Jurkat, Clone E6-1 (cell line): ENCODE measurements at places on chromosomes 13 and 19.

GRCh38 chr13:23513455-23513854 is 56.8 kb upstream of the TNFRSF19 start:
- no peak for DNase-seq

GRCh38 chr19:49581007-49581508 is at the start of gene PRRG2:
PRRG2 (plus strand) TSS chr19:49581316; CDS start chr19:49583220, 1,904 bp downstream.
- DNase-seq: no peak

GRCh38 chr19:53870485-53870844 is 2.8 kb downstream of the MYADM start:
- no peak for DNase-seq

- DNase-seq: no peak
Measured at GRCh38 chr19:7907122-7907521, 3.4 kb downstream of the MAP2K7 start.

GRCh38 chr19:3785451-3785937 is 687 bp downstream of the MATK start:
- DNase-seq: no peak

DNA sequence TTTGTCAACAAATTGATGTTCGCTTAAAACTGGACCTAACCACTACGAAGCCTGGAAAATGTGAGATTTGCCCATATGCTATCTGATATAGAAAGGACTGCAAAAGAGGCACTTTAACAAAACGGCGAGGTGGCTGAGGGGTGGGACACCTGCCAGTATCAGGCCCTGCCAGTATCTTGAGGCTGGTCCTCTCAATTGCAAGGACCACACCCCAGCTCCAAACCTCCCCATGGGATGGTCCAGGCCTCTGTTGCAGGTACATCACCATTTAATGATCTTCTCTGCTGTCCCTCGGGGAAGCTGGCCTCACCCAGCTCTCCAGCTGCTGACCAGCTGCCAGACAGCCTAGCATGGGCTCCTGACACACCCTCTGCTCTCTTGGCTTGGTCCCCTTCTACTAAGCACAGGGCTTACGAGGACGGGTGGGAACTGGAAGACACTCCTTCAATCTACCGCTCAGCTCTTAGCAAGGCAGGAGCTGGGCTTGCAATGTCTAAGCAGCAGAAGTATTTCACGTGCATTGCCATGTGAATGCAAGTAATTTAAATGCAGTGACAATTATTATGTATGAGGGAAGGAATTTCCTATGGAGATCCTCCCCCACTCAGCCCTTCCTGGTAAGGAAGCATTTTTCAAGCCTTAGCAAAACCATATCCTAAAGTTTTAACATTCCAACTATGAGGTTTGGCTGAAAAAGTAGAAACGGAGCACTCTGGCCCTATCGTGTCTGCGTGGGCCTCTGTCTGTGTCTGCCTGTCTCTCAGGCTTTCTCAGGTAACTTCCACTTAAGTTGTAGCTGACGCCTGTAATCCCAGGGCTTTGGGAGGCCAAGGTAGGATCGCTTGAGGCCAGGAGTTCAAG is 63.9 kb downstream of the LATS2 start:
- DNase-seq: no peak

- no peak for DNase-seq
Measured at GRCh38 chr13:43088093-43088511, 64.7 kb downstream of the DNAJC15 start.

DNA sequence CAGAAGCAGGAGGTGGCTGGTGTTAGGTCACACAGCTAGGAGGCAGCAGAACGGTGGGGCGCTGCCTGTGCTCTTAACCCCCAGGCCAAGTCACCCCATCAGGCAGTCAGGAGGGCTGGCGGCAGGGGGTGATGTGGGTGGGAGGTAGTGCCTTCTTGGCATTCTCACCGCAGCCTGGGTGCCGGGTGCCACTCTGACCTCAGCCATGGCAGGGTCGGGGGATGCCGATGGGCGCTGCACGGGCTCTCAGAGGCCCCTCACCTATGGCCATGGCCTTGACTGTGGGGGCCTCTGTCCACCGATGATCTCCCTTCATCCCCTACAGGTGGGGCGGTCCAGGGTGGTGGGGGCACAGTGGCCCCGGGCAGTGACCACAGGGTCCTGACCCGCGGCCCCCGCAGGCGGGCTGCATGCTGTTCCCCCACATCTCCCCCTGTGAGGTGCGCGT is 5.6 kb downstream of the PTOV1 start:
- no peak for DNase-seq

- no peak for DNase-seq
Measured at GRCh38 chr19:33299051-33299688, 3.2 kb downstream of the CEBPA start.

GRCh38 chr13:48977286-48977625 is 1.5 kb downstream of the FNDC3A start:
- DNase-seq: no peak

DNA sequence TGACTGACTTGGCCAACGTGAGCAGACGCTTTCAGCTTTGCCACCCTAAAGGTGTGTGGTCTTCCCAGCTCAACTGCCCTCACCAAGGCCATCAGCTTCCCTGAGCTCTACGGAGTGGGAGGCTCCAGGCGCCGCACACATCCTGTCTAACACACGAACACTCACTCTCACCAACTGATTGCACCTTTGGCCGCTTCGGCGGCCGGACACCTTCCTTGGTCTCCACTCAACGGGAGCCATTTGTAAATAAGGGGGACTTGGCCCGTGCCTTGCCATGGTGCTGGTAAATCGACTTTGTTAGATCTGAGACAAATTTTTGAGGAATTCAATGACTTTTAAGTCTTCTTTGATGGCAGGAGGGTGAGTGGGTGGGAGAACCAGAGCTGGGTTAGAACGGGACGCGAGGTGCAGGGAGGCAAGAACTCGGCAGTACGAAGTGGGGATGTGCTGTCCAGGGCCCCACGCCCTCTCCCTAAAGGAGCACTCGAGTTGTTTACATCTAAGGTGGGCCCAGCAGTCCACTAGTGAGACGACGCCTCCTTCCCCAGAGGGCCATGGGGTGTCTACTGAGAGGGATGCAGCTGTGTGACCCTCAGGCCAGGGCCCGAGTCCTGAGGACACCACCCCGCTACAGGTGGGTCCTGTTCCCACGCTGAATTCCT is 4.4 kb downstream of the C13orf46 start:
- no peak for DNase-seq

GRCh38 chr19:40257096-40257517 is 28.0 kb downstream of the AKT2 start:
- no peak for DNase-seq

DNA sequence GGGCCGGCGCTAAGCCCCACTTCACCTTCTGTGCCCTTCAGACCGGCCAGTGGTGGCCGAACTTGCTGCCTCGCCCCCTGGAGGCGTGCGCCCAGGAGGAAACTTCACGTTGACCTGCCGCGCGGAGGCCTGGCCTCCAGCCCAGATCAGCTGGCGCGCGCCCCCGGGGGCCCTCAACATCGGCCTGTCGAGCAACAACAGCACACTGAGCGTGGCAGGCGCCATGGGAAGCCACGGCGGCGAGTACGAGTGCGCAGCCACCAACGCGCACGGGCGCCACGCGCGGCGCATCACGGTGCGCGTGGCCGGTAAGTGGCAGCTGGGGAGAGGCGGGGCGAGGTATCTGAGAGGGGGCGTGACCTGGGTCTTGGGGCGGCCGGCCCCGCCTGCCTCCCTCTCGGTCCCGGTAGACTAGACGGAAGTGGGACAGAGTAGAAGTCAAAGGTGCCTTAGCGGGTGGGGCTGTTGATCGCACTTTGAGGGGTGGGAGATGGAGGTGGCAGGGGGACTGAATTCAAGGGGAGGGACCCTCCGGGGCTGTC is 5.6 kb downstream of the ICAM5 start:
- DNase-seq: no peak

DNA sequence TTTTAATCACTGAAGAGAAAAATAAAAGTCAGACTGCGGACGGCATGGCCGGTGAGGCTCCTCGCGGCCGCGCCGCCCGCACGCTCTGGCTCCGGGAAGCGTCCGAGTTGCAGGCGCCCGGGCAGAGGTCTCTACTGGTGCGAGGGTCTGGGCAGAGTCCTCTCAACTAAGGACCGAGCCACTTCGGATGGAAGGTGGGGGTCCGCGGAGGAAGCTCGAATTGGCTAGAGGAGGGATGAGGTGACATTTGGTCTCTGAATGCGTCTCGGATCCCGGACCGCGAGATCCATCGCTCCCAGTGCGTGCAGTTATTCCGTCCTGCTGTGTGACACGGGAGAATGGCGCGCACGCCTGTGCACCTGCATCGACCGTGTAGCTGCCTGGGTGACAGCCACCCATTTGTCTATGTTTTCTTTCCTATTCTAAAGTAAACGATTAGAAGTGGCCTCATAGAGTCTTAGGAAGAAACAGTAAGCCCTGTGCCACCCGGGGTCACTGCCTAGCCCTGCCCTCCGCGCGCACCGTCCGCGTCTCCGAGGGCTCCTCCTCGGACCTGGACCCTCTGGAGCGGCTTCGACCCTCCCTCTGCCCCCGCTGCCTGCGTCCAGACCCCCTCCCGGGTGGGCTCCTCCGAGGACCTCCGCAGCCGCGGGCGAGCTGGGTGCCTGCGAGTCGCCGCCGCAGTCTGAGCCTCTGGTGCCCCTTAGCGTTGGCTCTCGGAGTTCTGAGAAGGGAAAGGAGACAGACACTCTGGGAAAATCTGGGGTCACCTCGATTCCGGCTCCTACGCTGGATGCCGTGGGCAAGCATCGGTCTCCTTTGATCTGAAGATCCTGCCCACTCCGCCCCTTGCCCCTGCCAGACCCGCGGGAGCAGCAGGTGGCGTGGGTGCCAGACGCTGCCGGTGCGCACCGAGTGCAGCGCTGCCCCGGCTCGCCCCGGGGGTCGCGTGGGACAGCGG is 347.4 kb downstream of the LIG4 start:
- no peak for DNase-seq

GRCh38 chr19:7153022-7153421 is 83.5 kb downstream of the ZNF557 start:
- DNase-seq: peak; percentile 7

GRCh38 chr13:50128428-50128931 is 113.2 kb downstream of the KCNRG start:
- no peak for DNase-seq

DNA sequence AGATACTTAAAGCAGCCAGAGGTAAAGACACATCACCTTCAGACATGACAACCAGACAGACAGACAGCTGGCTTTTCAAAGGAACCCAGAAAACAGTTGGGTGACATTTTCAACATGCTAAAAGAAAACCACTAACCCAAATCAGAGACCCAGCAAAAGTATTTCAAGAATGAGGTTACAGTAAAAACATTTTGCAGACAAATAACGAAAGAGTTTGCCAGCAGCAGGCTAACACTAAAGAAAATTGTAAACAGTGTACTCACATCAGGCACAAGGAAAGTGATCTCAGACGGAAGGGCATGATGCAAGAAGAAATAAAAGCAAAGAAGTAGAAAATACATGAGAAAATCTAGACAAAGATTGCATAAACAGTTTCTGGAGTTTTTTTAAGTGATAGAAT is 46.4 kb downstream of the AP1M1 start:
- peak; percentile 70 for DNase-seq

DNA sequence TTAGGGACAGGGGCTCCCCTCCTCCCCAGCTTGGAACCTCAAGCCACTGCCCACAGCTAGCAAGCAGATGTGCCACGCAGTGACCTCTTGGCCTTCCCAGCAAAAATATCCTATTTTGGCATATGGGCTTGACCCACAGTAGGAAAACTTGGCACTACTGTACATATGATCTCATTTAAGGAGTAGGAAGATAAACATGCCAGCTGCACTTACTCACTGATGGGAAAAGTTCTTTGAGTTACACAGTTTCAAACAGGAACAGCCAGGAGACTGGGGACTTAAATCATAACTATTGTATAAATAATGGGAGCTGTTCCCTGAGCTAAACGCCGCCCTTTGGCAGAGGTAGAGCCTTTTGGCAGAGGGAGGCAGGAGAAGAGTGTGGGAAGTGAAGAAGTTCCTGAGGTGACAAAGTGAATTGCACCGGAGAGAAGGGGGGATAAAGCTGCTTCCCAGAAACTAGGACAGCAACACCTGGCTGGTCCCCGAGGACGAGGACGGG is 6.1 kb downstream of the SACS start:
- DNase-seq: no peak

DNA sequence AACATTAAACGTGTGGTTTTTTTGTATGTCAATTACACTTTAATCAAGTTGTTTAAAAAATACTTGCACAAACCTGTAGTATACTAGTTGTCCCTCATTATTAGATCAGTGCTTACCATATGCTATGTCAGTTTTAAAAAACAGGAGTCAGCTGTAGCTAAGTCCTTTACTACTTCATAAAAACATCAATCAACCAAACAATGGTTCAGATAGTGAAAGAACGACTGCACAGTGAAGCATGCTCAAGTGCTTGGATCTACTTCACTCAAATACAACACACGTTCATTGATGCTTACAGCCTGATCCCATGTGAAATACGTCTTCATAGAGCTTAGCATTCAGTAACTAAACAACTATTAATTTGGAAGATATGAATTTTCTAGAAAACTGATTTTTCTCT is 225.0 kb downstream of the FGF14 start:
- DNase-seq: no peak

GRCh38 chr19:19214892-19215291 is 3.1 kb downstream of the NCAN start:
- no peak for DNase-seq

- no peak for DNase-seq
Measured at GRCh38 chr13:109212650-109213049, 573.7 kb downstream of the IRS2 start.

- no peak for DNase-seq
Measured at GRCh38 chr13:91270031-91270430, 77.5 kb upstream of the MIR17HG start.

DNA sequence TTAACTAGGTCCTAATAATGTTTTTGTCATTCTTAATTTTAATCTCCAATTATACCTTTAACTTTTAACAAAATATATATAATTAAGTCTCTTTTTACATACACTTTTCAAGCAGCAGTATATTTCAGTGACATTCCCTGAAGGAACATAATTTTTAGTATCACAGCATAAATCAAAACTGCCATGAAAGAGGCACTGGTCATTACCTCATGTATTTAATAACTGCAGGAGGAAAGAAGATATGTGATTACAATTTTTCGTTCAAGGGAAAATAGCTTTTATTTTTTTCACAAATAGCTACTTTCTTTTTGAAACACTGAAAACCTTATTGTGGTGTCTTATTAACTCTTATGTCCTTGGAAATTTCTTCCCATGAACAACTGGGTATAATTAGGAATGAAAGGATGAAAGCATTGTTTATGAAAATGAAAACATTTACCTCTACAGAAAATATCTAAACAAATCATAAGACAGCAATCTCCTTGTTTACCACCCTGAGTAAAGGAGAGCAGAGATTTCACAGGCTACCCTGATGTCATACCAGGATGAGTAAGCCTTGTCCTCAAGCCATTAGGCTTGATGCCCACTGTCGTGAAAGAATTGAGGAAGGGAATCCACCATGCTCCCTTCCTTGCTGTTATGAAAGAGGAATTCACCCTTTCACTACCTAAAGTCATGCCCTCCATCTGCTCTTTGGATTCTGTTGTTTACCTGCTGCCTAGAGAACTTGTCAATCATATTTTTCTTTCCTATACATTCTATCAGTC is 877.2 kb upstream of the PCDH20 start:
- no peak for DNase-seq

GRCh38 chr19:8494158-8494557 is 8.3 kb downstream of the PRAM1 start:
- DNase-seq: peak; percentile 41
